ENCODE measurements at places on chromosomes 12 and 14. TPM values are rescaled to one million over a fixed set of nuclear protein-coding genes. Genes with fewer than 3 reads are reported as not detected.

The TNFRSF1A gene
- 544 TPM for total RNA-seq

The MIPOL1 gene
- total RNA-seq = 2.8 TPM

The PTPRR gene
- 0.27 TPM for total RNA-seq

The PTHLH gene
- total RNA-seq = 14.2 TPM

The RND1 gene
- 3.1 TPM for total RNA-seq

All from A549 treated with dexamethasone at 1 μM for 4 hours (cell line).